Stimulated activated CD4-positive, alpha-beta T cell treated with anti-CD3 and anti-CD28 coated beads, Interleukin-1b, Interleukin-23, amount 100 ng/mL, for 4 hours (primary cell): ENCODE measurements at places on chromosomes 7 and 10.

- no peak for DNase-seq
Observed at GRCh38 chr7:4288791-4289394, 393.2 kb upstream of the FOXK1 start.

DNA sequence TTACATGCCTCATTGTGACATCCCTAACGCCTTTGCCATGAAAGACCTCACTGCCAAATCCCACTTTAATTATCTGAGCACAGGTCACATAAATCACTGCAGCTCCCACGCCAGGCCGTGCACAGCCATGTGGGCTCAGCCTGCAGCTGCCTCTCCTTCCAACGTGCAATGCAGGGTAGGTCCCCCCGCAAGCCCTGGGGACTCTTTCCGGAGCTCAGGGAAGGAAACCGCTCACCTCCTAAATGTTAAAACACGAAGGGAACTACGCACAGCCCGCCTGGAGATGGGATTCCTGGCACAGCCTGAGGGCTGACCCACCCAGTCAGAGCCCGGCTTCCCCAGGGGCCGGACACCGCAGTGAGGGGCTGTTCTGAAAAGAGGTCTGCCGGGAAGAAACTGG, 128.0 kb downstream of the MAD1L1 start:
- DNase-seq, result no peak

DNA sequence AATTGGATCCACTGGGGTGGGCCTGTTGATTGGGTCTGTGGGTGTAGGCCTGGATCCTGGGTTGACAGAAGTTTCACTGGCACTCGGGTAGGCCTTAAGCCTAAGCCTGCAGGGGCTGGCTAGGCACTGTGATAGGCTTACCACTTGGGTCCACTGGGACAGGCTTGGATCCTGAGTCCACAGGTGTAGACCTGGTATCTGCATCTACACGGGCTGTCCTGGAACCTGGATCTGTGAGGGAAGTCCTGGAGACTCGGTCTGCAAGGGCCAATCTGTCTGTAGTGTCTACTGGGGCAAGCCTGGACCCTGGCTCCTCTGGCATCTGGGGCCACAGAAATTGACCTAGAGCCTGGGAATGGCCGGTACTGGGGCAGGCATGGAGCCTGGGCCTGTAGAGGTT, 219.0 kb upstream of the NRG3 start:
- DNase-seq, result no peak

DNA sequence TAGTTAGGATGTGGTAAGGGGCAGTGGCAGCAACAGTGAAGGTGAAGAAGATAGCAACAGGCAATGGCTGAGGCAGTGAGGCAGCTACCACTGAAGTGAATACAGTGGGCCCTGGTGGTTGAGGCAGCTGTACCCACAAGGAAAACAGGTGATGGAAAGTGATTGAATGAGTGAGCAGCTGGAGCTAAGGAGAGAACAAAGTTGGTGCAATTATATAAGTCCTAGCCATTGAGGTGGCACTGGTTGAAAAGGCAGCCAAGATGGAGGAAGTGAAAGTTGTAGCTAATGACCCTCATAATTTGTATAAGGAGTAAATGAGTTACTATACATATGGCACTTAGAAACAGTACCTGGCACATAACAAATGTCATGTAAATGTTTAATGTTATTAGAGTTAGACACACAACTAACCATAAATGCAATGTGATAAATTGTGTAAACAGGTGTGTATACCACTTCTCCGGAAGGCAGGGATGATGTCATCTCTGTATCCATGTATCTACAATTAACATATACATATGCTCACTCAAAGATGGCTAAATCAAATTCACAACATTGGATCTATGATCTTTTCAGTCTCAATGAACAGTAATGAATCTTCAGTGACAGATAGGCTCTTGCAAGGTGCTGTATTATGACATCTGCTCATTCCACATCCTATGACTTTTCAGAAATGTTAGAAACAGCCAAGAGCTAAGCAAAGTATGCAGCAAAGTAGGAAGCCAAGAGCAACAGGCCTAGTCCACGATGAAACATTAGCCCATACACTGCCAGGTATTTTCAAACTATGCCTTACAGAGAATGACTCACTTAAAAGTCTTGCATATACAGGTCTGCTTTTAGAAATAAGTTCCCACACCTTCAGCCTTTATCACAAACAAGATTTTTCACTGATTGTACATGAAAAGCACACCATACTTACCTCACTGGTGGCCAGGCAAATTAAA, 10.7 kb downstream of the XPNPEP1 start:
- DNase-seq, result no peak

- no peak for DNase-seq
Observed at GRCh38 chr7:109476409-109476808, 906.7 kb downstream of the DNAJB9 start.

- DNase-seq, result no peak
Observed at GRCh38 chr7:140121326-140121725, 55.5 kb downstream of the KDM7A start.

DNA sequence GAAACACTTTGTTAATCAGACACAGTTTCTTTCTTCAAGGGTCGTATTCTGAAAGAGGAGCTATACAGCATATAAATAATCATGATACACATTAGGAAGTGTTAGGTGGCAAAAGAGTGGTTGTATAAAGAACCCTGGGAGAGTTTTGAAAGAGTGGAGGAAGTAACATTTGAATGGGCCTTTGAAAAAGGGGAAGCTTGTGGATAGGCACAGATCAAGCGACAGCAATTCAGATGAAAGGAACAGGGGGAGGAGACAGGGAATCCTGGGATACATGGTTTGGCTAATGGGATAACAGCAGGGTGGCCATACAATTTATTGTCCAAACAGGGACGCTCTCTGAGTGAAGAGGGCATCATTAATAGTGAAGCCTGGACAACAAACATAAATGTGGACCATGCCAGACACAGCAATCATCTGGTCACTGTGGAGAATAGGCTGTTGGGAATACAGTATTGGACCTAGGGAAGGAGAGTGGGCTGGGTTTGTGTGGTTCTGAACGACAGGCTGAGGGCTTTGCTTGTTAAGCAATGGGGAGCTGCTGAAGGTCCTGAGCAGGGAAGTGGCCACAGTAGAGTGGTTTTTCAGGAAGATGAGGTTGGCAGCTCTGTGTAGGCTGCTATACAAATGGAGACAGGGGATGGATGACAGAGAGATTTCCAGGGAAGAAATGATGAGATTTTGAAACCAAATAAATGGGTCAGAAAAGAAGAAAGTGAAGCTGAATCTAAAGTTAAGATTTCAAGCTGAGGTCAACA, 75.9 kb downstream of the ICA1 start:
- DNase-seq, result no peak
